H54 (cell line): ENCODE measurements at places on chromosomes 6 and 20.

DNA sequence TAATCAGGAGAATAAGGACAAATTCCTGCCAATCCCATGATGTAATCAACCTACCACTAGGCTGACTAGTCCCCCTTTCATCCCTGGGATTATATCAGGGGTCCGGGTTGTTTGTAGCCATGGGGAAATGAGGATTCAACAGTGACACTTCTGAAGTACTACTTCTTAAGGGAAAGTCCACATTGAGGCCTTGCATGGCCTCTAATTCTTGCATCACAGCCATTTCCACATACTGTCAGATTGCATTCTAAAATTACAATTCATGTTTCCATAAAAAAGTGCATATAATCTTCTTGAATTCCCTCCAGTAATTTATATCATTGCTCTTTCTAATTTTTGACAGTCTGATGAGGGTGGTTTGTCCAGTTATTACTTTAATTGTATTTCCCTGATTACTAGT lies 184.2 kb downstream of the PHF3 start:
- no peak for DNase-seq

GRCh38 chr20:44533928-44534327 lies 12.1 kb upstream of the SERINC3 start:
- DNase-seq = no peak

DNA sequence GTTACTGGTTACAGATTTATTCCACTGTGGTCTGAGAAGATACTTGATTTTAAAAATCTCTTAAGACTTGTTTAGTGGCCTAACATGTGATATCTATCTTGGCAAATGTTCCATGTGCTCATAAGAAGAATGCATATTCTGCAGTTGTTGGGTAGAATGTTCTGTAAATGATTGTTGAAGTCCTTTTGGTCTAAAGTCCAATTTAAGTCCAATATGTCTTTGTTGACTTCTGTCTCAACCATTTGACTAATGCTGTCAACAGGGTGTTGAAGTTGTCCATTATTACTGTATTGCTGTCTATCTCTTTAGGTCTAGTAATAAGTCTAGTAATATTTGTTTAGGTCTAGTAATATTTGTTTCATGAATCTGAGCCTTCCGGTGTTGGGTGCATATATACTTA lies 387.8 kb upstream of the RUNX2 start:
- DNase-seq = no peak

DNA sequence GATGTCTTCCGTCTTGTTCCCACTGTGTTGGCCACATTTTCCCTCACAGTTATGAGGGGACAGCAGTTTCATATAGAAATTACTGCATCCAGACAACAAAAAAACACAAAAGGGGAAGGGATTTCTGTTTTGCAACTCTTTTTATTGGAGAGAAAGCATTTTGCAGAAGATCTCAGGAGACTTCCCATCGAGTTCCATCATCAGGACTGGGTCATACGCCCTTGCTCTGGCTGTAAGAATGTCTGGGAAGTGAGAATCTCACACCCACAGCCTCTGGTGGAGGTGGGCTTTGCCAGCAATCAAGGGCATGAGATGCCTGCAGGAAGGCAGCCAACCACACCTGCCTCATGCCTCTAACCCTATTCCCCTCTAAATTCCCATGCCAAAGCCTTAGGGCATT lies 5.8 kb upstream of the IGF2R start:
- no peak for DNase-seq

DNA sequence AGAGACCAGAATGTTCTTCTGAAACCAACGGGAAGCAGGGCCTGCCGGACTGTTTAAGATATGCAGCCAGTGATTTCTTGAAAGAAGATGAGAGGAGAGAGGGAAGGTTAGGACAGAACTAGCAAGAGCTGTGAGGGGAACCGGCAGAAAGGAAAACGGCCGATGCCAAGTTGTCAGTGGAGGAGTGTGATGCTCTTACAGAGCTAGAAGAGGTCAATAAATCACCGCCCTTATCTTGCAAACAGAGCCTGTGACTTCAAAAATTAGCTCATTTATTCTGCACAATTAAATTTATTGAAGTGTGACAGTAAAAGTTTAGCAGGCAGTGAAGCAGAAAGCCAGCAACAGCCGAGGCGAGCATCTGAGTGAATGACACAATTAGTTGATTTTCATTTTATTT lies 509.5 kb upstream of the ID4 start:
- no peak for DNase-seq

- DNase-seq = no peak
Measured at GRCh38 chr20:23242556-23243180, 107.9 kb upstream of the NXT1 start.
